ENCODE measurements at places on chromosomes 7 and 10. TPM values are rescaled to one million over a fixed set of nuclear protein-coding genes. Genes with fewer than 3 reads are reported as not detected.

Gene EXOC6
- total RNA-seq, result 12.9 TPM

Gene TEX36
- total RNA-seq, result not detected

Gene AGMO
- not detected for total RNA-seq

Gene AZGP1
- total RNA-seq, result 0.64 TPM

Gene PRKCQ
- total RNA-seq, result 0.97 TPM

Gene FKBP6
- not detected for total RNA-seq

Gene NCF1
- total RNA-seq, result 146 TPM

Gene UCN3
- not detected for total RNA-seq

Gene CDHR1
- total RNA-seq, result 0.41 TPM

Gene HOXA3
- 0.08 TPM for total RNA-seq

Gene FRG2B
- total RNA-seq, result not detected

Gene SDK1
- not detected for total RNA-seq

Gene PAX2
- total RNA-seq, result not detected

Gene PLPP4
- total RNA-seq, result 0.26 TPM

Gene SUN3
- not detected for total RNA-seq

Gene ARHGAP19
- 32.2 TPM for total RNA-seq

Gene MBL2
- not detected for total RNA-seq

Gene CPA4
- 0.37 TPM for total RNA-seq
